ENCODE measurements at places on chromosomes 4 and X.
A peak's percentile ranks its signal among the peaks of the same experiment; 100 is the strongest.

DNA sequence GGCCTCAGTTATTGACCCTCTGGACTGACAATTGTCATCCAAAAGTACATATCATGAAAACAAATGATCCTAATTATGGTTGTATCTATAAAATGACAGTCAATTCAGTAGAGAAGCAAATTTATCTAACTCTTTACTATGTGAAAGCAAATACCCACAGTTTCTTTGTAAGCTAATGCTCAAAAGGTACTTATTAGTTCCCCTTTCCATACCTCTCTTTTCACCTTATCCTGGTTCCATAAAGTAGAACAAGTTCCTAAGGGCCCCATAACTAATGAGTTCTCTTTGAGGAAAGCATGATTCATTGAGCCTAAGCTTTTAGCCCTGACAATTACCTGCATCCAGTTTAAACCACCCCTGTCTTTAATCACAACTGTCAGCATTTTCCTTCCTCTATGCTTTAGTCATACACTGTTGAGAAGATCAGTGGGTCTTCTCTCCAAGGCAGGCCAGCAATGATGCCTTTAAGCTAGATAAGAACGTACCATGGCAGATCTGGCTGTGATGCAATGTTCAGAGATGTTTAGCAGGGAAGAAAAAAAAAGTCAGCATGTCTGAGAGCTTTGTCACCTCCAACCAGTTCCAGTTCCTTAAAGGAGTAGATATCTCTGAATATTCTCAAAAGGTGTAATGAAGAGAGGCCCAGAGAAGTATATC, 179.7 kb upstream of the RASGEF1B start:
- no peak for DNase-seq

DNA sequence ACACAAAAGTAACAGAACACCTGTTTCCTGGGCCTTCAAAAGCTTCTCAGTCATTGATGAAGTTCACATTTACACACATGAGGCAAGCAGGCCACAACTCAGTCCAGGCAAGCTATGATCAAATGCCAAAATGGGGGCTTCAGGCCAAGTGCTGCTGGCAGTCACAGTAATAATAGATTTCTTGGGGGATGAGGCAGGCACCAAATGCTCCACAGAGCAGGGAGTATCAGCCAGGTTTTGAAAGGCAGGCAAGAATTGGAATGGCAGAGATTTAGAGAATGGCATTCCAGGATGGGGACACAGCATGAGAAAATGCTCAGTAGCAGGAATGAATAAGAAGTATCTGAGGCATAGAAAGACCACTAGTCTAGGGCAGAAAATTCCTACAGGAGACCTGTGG, 52.8 kb downstream of the GRIA3 start:
- DNase-seq, result peak; percentile 3

DNA sequence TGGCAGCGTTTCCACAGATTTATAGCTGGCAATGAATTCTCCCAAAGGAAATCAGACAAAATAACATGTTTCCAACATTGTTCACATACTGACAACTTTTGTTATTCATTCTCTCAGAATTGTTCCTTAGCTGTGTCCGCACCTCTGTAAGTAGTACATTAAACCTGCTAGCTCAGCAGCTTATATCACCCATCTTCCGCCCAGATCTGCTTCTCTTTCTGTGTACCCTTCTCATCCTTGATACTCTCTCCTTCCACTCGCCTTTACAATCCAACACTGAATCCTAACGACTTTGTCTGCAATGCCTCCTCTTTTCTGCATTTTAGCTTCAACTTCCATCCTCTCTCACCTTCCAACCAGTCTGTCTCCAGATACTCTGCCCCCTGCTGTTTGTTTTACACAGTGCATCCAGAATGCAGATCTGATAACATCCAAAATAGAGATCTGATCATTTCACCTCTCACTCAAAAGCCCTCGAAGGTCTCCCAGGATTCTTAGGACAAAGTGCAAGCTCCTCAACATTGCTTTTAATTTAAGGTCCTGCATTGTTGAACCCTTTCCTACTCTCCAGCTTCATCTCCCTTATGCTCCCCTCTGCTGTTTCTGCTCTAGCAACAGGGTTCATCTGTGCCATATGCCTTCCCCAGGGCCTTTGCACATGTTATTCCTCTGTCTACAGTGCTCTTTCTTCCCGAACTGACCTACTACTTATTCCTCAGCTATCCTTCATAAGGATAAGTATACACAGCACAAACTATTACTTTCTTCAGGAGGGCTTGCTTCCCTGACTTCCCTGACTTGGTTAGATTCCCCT, 67.3 kb upstream of the VBP1 start:
- peak; percentile 7 for DNase-seq

DNA sequence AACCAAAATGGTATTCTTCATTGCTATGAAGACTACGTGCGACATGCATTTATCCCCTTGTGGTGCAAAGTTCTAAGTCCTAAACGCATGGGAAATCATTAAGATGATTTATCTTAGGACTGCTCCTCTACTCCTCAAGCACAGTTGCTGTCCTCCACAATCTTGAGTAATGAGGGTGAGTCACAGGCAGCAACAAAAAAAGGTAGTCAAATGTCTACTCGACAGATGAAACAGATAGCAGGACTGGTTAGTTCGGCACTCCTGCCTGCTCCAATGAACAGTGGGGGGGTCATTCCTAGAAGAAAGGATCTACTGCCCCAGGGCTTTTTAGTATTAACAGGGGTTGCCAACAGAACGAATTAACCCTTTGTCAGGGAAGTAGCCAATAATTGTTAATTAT, 233.7 kb upstream of the FGF13 start:
- no peak for DNase-seq

DNA sequence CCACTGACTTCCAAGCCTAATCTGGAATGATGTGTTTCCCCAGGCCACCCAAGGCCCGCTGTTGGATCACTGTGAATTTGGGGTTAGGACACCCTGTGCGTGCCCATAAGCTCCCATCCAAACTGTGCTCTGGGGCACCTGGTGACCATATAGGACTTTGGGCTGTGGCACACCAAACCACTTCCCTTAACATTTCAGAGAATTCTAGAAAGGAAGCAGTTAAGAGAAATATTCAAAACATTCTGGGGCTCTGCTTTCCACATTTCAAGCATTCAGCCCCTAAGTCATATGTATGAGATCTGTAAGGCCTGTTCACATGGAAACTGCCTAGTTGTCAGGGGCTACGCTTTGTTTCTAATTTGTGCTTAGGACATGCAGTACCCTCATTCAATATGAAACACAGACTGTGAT, 14.4 kb downstream of the VGLL1 start:
- DNase-seq, result no peak

GRCh38 chr4:18938343-18939099, 917.0 kb upstream of the LCORL start:
- no peak for DNase-seq

GRCh38 chr4:96519291-96519690, 679.4 kb downstream of the PDHA2 start:
- DNase-seq, result no peak

DNA sequence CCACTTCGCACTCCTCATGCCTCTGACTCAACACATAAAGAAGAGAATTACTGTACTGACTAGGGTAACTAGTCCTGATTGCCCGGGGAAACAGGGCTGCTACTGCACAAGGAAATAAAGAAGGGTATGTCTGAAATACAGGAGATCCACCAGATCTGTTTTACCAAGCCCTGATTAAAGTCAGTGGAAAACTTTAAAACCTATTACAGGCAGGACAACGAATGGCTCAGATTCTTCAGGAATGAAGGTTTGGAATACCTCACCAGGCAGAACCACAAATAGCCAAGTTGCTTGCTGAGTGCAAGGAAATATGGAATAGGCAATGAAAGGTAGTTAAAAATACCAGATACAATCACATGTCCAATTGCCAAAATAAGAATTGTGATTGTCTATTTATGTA, 17.3 kb downstream of the LAMTOR3 start:
- DNase-seq, result no peak

DNA sequence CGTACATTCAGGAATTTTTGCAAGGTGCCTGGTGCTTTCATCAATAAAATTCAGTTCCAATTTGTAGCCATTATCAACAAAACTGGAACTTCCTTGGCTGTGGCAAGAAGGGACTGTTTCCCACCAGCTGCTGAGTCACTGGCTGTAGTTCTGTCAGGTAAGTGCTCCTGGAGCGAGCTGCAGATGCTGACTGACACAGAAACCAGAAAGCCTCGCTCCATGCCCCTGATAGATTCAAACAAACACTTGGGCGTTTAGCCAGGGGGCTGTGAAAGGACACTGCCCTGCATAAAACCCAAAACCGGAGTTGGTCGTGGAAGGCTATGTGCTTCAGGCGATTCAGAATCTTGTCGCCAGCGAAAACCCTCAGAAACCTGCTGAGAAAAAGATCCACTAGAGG, 188.4 kb upstream of the FAM9B start:
- no peak for DNase-seq
